A375 (cell line): ENCODE measurements at places on chromosomes 16 and 17. TPM values are rescaled to one million over a fixed set of nuclear protein-coding genes. Genes with fewer than 3 reads are reported as not detected.

FAM20A gene
- 0.72 and 0.94 TPM in 2 replicates for total RNA-seq

MPP2 gene
- total RNA-seq, result 3.6 and 5.7 TPM in 2 replicates

C1QL1 gene
- 6.0 and 6.3 TPM in 2 replicates for total RNA-seq

PIGS gene
- 64.5 and 79.7 TPM in 2 replicates for total RNA-seq

UNC13D gene
- 3.2 and 6.2 TPM in 2 replicates for total RNA-seq

JPH3 gene
- total RNA-seq, result 0.05 TPM in 1 of 2 replicates, not detected in the other

KRT9 gene
- 2.2 and 2.6 TPM in 2 replicates for total RNA-seq

HCFC1R1 gene
- total RNA-seq, result 126 and 144 TPM in 2 replicates
